ENCODE measurements at places on chromosomes 2 and 18. TPM values are rescaled to one million over a fixed set of nuclear protein-coding genes. Genes with fewer than 3 reads are reported as not detected.

DNA sequence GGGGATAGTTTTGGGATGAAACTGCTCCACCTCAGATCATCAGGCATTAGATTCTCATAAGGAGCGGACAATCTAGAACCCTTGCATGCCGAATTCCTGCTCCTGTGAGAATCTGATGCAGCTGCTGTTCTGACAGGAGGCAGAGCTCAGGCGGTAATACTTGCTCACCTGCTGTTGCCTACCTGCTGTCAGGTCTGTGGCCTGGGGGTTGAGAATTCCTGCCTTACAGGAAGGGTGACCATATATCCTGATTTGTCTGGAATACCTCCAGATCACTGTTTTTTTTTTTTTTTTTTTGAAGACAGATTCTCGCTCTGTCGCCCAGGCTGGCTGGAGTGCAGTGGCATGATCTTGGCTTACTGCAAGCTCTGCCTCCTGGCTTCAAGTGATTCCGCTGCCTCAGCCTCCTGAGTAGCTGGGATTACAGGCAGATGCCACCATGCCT lies 21.7 kb downstream of the ACSL3 start:
- DNase-seq = no peak

- no peak for DNase-seq
Measured at GRCh38 chr2:234998404-234999211, 46.8 kb downstream of the SH3BP4 start.

DNA sequence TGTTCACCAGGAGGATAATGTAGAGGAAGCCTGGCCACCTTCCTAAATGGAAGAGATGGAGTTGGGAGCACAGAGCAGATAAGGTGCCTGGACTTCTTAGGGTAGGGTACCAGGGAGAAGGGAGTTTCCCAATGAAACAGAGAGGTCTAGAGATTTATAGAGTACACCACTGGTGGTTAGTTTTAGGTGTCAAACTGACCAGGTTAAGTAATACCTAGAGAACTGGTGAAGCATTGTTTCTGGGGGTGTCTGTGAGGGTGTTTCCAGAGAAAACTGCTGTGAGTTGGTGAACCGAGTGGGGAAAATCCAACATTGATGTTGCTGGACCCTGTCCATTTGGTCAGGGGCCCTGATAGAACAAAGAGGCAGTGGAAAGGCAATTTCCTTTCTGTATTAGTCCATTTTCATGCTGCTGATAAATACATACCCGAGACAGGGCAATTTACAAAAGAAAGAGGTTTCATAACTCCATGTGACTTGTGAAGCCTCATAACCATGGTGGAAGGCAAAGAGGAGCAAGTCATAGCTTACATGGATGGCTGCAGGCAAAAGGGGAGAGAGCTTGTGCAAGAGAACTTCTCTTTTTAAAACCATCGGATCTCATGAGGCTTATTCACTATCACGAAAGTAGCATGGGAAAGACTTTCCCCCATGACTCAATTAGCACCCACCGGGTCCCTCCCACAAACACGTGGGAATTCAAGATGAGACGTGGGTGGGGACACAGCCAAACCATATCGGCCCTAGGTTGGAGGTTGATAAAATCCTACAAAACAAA lies 260.8 kb downstream of the CBLN2 start:
- DNase-seq = no peak

GRCh38 chr2:101402630-101403029 lies 15.3 kb upstream of the CREG2 start:
- no peak for DNase-seq

The COL3A1 gene
- total RNA-seq = 13.2 TPM

The DNER gene
- total RNA-seq = 4.0 TPM

The MROH2A gene
- not detected for total RNA-seq
